Fibroblast of villous mesenchyme (primary cell): ENCODE measurements at places on chromosomes 16 and 17. TPM values are rescaled to one million over a fixed set of nuclear protein-coding genes. Genes with fewer than 3 reads are reported as not detected.

The CACNG3 gene
- not detected in 2 replicates for total RNA-seq

The TP53I13 gene
- 51.8 and 54.8 TPM in 2 replicates for total RNA-seq

The B4GALNT2 gene
- under 0.01 TPM in 2 replicates for total RNA-seq

The FLYWCH2 gene
- total RNA-seq = 47.1 and 62.5 TPM in 2 replicates

DNA sequence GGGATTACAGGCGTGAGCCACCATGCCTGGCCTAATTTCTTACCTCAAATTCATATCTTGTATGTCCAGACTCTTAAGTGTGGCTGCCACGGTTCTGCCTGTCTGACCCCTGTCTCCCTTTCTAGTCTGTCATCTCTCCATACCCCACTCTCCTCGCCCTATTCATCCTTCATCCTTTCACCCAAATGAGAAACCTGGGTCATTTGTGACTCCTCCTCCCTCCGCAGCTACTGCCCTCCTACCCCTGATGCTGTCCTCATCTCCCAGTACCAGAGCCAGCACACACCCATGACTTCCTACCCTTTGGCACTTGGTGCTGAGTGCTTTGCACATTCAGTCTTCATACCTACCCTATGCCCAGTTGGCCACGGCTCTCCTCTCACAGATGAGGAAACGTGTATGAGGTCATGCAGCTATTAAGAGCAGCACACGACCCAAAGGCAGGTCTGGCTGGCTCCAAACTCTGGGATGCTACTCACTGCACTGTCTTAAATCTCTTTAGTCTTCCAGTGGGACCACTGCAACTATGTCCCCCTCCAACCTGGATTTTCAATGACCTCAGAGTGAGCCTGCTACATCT lies 1.6 kb downstream of the SPATA32 start:
- DNase-seq = no peak

GRCh38 chr17:71503710-71504465 lies 616.9 kb upstream of the SOX9 start:
- DNase-seq = no peak

GRCh38 chr17:62974788-62975187 lies 8.8 kb downstream of the TANC2 start:
- no peak for DNase-seq

GRCh38 chr17:63701868-63702720 lies 2.2 kb upstream of the LIMD2 start:
- DNase-seq = no peak

DNA sequence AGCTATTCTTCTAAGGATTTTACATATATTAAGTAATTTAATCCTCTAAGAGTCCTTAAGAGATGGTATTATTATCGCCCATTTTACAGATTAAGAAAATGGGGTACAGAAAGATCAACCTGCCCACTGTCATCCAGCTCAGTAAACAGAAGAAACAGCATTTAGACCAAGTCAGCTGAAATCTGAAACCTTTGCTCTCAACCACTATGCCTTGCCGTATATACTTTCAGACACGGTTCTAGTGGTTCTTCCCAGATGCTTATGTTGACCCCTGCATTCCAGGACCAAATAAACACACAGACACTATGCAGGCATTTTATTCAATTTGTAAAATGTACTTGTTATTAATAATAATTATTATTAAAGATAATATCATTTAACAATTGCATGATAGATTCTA lies 854.8 kb downstream of the KCNJ2 start:
- DNase-seq = no peak

DNA sequence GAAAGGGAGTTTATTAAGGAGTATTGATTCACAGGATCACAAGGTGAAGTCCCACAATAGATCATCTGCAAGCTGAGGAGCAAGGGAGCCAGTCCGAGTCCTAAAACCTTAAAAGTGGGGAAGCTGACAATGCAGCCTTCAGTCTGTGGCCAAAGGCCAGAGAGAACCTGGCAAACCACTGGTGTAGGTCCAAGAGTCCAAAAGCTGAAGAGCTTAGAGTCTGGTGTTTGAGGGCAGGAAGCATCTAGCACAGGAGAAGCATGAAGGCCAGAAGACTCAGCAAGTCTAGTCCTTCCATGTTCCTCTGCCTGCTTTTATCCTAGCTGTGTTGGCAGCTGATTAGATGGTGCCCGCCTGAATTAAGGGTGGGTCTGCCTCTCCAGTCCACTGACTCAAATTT lies 193.0 kb downstream of the KIF2B start:
- no peak for DNase-seq

- DNase-seq = no peak
These were observed 182.9 kb downstream of the MAF start for GRCh38 chr16:79417601-79418008.

DNA sequence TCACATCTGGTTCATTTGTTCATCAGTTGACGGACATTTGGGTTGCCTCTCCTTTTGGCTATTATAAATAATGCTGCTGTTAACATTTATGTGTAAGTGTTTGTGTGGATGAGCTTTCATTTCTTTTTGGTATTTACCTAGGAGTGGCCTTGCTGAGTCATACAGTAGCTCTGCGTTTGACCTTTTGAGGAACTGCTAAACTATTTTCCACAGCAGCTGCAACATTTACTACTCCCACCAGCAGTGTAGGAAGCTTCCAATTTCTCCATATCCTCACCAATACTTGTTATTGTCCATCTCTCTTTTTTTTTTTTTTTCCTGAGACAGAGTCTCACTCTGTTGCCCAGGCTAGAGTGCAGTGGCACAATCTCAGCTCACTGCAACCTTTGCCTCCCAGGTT lies 20.7 kb upstream of the PLCG2 start:
- peak; percentile 22 for DNase-seq

DNA sequence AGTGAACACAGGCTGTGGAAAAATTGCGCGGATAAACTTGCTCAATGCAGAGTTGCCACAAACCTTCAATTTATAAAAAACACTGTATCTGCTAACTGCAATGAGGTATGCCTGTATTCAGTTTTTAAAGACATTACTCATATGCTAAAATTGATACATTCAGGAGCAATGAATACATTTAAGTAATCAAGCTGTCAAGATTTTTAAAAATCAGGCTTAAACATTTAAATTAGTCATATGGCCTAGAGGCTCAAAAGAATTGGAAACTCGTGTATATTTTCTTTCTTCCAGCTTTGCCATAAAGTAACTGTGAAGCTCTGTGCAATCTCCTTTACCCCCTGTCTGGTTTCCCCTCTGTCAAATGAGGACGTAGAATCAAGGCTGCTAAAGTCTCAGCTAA lies 4.1 kb downstream of the SYNRG start:
- peak; percentile 11 for DNase-seq

DNA sequence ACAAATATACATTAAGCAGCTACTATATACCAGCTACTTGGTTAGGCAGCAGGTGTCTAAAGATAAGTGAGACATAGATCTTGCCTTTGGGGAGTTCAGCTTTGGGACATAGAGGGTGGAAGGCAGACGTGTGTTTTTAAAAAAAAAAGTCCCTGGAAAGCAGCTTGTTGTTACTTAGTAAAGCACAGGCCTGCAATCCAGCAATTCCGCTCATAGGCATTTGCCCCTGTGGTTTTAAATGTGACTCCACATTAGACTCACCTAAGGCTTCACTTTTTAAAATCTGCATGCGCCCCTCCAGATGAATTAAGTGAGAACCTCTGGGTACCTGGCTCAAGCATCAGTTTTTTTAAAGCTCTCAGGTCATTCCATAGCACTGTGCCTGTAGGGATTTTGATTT lies 7.2 kb upstream of the MLYCD start:
- no peak for DNase-seq

DNA sequence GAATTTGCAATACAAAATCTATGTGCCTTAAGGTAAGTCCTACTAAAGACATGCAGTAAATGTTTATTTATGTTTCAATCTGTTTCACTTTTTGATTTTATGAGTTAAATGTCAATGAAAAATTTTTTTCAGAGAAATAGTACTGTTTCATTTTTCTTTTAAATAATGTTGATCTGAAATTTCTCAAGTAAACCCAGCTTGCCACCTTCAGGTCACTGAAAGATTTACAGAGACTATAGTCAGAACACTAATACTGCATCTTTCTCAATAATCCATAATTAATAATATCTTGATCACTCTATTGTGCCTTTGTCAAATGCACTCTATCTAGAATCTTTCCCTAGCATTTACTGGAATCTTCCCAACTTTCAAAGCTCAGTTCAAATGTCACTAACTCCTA lies 6.5 kb upstream of the DHX40 start:
- DNase-seq = peak; percentile 40
